ENCODE measurements at places on chromosomes 2 and 18.
A peak's percentile ranks its signal among the peaks of the same experiment; 100 is the strongest.

- H3K4me3 ChIP-seq: no peak overlapping the region
- H3K27ac ChIP-seq: no peak overlapping the region
- H3K27me3 ChIP-seq: no peaks in the 10 kb centered on the region
- H3K36me3 ChIP-seq: peaks cover 5% of the 10 kb centered on the region
Measured at GRCh38 chr2:105055613-105056012, 17.7 kb downstream of the MRPS9 start.

GRCh38 chr2:2253172-2254016 lies 77.7 kb downstream of the MYT1L start:
- H3K4me3 ChIP-seq: no peak overlapping the region
- no peaks in the 10 kb centered on the region for H3K36me3 ChIP-seq
- H3K27ac ChIP-seq: no peak overlapping the region
- no peaks in the 10 kb centered on the region for H3K4me1 ChIP-seq

GRCh38 chr2:224160917-224161316 lies 121.8 kb upstream of the SERPINE2 start:
- H3K4me1 ChIP-seq: no peaks in the 10 kb centered on the region
- no peak overlapping the region for H3K4me3 ChIP-seq
- no peak overlapping the region for H3K27ac ChIP-seq
- H3K27me3 ChIP-seq: peaks cover 3% of the 10 kb centered on the region
- no peaks in the 10 kb centered on the region for H3K36me3 ChIP-seq
- DNase-seq: no peak

- no peaks in the 10 kb centered on the region for H3K27me3 ChIP-seq
- H3K4me1 ChIP-seq: no peaks in the 10 kb centered on the region
- H3K27ac ChIP-seq: no peak overlapping the region
- no peak overlapping the region for H3K4me3 ChIP-seq
- H3K36me3 ChIP-seq: no peaks in the 10 kb centered on the region
- no peak for DNase-seq
Measured at GRCh38 chr18:53305461-53305860, 919.0 kb downstream of the MBD2 start.

- peak overlapping the region; percentile 88 for H3K4me3 ChIP-seq
- no peaks in the 10 kb centered on the region for H3K36me3 ChIP-seq
- H3K4me1 ChIP-seq: peaks cover 20% of the 10 kb centered on the region
Measured at GRCh38 chr18:51196118-51196810, 1.2 kb downstream of the MEX3C start.

DNA sequence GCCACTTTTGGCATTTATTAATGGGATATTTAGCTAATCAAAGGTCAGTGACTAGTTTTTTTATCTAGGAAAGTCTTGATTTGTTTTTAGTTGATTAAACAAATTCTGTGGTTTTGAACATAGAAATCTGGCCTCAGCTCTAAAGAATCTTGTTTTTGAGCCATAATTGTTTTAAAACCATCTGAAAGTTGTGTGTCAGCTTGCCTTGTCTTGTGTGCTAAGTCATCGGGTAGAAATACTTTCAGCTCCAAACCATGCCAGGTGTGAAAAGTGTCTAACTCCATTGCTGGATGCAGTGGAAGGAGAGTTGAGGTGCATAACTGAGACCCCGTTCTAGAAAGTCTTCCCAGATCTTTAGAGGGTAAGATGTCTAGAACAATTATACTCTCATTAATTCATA lies 22.7 kb downstream of the FARP2 start:
- no peak overlapping the region for H3K27ac ChIP-seq
- no peaks in the 10 kb centered on the region for H3K4me1 ChIP-seq
- H3K36me3 ChIP-seq: no peaks in the 10 kb centered on the region

GRCh38 chr2:42922790-42923579 lies 130.6 kb upstream of the HAAO start:
- no peaks in the 10 kb centered on the region for H3K4me1 ChIP-seq
- no peaks in the 10 kb centered on the region for H3K36me3 ChIP-seq
- no peak overlapping the region for H3K27ac ChIP-seq
- H3K4me3 ChIP-seq: no peak overlapping the region
- DNase-seq: no peak
- no peaks in the 10 kb centered on the region for H3K27me3 ChIP-seq

- H3K4me3 ChIP-seq: no peak overlapping the region
- no peaks in the 10 kb centered on the region for H3K4me1 ChIP-seq
- H3K36me3 ChIP-seq: no peaks in the 10 kb centered on the region
- no peak overlapping the region for H3K27ac ChIP-seq
Measured at GRCh38 chr2:38130876-38131275, 54.9 kb upstream of the CYP1B1 start.

DNA sequence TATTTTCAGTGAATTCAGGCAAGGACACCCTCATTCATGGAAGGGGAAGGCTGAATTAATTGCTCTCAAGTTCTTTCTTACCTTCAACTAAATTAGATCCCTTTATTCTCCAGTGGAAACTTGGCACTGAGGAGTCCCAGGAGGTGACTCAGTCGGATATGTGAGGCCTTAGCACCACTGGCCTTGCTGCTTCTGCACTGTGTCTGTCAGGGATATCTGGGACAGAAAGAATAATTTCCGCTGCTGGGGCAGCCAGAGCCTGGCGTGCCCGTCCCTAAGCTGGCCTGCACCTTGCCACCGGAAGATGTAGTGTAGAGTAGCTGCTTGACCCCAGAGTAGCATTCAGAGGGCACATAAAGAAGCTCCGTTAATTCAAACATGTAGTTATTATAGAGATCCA lies 53.4 kb downstream of the LIMS1 start:
- H3K4me1 ChIP-seq: peaks cover 4% of the 10 kb centered on the region
- no peaks in the 10 kb centered on the region for H3K36me3 ChIP-seq
- no peaks in the 10 kb centered on the region for H3K27me3 ChIP-seq
- peak overlapping the region; percentile 13 for H3K27ac ChIP-seq

GRCh38 chr2:235384624-235385023 lies 109.2 kb upstream of the AGAP1 start:
- H3K4me1 ChIP-seq: peaks cover 2% of the 10 kb centered on the region
- H3K27ac ChIP-seq: no peak overlapping the region
- H3K4me3 ChIP-seq: no peak overlapping the region
- H3K36me3 ChIP-seq: no peaks in the 10 kb centered on the region

GRCh38 chr2:71930049-71930681 lies 217.5 kb downstream of the CYP26B1 start:
- H3K27me3 ChIP-seq: no peaks in the 10 kb centered on the region
- no peaks in the 10 kb centered on the region for H3K4me1 ChIP-seq
- H3K27ac ChIP-seq: no peak overlapping the region

- no peak overlapping the region for H3K4me3 ChIP-seq
- H3K27me3 ChIP-seq: no peaks in the 10 kb centered on the region
- no peak overlapping the region for H3K27ac ChIP-seq
- DNase-seq: no peak
- H3K36me3 ChIP-seq: no peaks in the 10 kb centered on the region
- peaks cover 20% of the 10 kb centered on the region for H3K4me1 ChIP-seq
Measured at GRCh38 chr2:12821656-12822055, 104.9 kb downstream of the TRIB2 start.

- no peaks in the 10 kb centered on the region for H3K36me3 ChIP-seq
- H3K27me3 ChIP-seq: no peaks in the 10 kb centered on the region
- DNase-seq: peak; percentile 2
- H3K27ac ChIP-seq: peak overlapping the region; percentile 32
Measured at GRCh38 chr2:156434461-156435291, 1.5 kb upstream of the GPD2 start.

DNA sequence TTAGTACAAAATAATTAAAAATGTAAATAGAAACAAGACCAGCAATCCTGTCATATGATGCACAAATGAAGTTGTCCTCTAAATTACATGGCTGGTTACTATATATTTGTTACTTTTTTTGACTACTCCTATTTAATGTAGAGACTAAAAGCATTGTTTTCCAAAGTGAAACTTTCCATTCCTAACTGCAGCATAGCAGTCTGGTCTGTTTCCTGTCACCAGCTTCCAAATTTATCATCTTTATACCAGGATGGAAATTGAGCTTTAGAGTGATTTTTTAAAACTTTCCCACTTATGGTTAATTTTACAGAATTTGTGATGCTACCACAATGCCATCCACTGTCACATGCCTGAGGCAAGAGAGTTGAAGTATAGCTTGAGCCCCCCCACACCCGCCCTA lies 33.5 kb upstream of the RAB27B start:
- no peaks in the 10 kb centered on the region for H3K36me3 ChIP-seq
- no peaks in the 10 kb centered on the region for H3K4me1 ChIP-seq
- H3K27ac ChIP-seq: no peak overlapping the region
- no peak overlapping the region for H3K4me3 ChIP-seq

GRCh38 chr2:198273660-198274059 lies 469.3 kb downstream of the PLCL1 start:
- H3K36me3 ChIP-seq: no peaks in the 10 kb centered on the region
- no peaks in the 10 kb centered on the region for H3K4me1 ChIP-seq
- peaks cover 6% of the 10 kb centered on the region for H3K27me3 ChIP-seq
- H3K4me3 ChIP-seq: no peak overlapping the region
- no peak overlapping the region for H3K27ac ChIP-seq

- H3K36me3 ChIP-seq: no peaks in the 10 kb centered on the region
- no peaks in the 10 kb centered on the region for H3K27me3 ChIP-seq
Measured at GRCh38 chr2:126253669-126254068, 402.3 kb upstream of the GYPC start.

DNA sequence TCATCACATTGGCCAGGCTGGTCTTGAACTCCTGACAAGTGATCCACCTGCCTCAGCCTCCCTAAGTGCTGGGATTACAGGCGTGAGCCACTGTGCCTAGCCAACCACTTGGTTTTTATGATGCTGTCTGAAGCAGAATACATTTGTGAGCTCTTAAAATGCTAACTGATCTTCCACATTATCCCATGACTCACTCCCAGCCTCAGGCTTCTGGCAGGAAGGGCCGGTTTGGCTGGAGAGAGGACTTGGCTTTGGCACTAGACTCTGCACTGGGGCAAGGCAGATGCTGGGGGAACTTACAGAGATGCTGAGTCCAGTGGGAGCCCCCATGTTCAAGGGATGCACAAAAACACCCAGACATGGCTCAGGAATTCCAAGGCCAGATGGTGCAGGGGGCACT lies 40.5 kb upstream of the SH3BP4 start:
- no peak for DNase-seq
- peaks cover 3% of the 10 kb centered on the region for H3K27me3 ChIP-seq
- no peaks in the 10 kb centered on the region for H3K4me1 ChIP-seq
- no peak overlapping the region for H3K4me3 ChIP-seq
- H3K27ac ChIP-seq: no peak overlapping the region

GRCh38 chr2:174763780-174764179 lies 492 bp downstream of the CHRNA1 start:
- no peaks in the 10 kb centered on the region for H3K36me3 ChIP-seq
- H3K4me1 ChIP-seq: no peaks in the 10 kb centered on the region
- no peak overlapping the region for H3K4me3 ChIP-seq
- no peak overlapping the region for H3K27ac ChIP-seq

DNA sequence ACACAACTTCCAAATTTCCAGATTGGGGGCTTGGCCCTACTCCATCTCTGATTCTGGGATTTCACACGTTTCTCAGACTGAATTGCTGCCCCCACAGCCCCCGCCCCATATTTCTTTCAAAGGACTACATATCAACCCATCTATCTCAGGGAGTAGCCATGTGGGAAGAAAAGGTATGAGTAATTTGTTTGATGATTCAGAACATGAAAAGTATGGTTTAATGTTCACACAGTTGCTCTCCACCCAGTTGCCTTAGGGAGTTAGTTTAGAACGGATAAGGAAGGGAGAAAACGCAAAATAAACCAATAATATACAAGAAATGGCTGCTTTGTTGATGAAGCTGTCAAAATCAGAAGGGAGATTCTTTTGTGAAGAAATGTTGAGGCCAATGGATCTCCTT lies 145.1 kb downstream of the PIEZO2 start:
- H3K4me3 ChIP-seq: no peak overlapping the region
- H3K27me3 ChIP-seq: no peaks in the 10 kb centered on the region
- H3K4me1 ChIP-seq: no peaks in the 10 kb centered on the region
- H3K27ac ChIP-seq: no peak overlapping the region
- no peak for DNase-seq

DNA sequence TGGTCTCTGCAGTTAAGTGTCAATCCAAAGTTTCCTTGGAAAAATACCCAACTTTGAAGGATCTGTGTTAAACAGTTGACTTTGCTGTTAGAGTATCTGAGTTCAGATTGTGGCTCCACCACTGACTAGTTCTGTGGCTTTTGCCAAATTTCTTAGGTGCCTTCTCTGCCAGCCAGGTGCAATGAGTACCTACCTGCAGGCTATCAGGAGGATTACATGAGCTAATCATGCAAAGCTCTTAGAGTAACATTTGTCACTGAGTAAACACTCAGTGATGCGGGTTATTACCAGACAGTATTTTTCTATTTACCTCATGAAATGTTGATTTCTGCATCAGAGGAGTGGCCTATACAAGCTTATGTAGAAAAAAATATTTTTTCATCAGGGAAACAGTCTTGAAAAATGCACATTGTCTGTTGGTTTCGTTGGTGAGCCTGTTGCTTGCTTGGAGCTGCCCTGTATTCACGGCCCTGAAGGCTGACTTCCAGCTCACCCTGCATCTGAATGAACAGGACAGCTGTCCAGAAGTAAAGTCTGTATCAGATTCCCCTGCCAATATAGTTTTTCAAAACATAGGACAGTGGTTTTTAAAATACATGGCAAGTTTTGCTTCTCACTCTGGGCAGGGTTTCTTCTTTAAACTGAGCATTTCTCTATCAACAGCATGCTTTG lies 235.1 kb downstream of the CDCA7 start:
- no peak overlapping the region for H3K4me3 ChIP-seq
- no peaks in the 10 kb centered on the region for H3K36me3 ChIP-seq
- no peak for DNase-seq
- no peak overlapping the region for H3K27ac ChIP-seq
- no peaks in the 10 kb centered on the region for H3K4me1 ChIP-seq

- H3K36me3 ChIP-seq: no peaks in the 10 kb centered on the region
- no peak for DNase-seq
- no peaks in the 10 kb centered on the region for H3K27me3 ChIP-seq
- no peak overlapping the region for H3K4me3 ChIP-seq
- no peak overlapping the region for H3K27ac ChIP-seq
Measured at GRCh38 chr2:209371407-209371806, 52.4 kb upstream of the MAP2 start.

Measured in CD4-positive, alpha-beta T cell (primary cell).